ENCODE measurements at places on chromosomes 6 and 20.

GRCh38 chr6:114382406-114382805, 39.6 kb upstream of the HS3ST5 start:
- DNase-seq = no peak

- no peak for DNase-seq
These were observed 3.0 kb downstream of the SMPD2 start for GRCh38 chr6:109443425-109443950.

DNA sequence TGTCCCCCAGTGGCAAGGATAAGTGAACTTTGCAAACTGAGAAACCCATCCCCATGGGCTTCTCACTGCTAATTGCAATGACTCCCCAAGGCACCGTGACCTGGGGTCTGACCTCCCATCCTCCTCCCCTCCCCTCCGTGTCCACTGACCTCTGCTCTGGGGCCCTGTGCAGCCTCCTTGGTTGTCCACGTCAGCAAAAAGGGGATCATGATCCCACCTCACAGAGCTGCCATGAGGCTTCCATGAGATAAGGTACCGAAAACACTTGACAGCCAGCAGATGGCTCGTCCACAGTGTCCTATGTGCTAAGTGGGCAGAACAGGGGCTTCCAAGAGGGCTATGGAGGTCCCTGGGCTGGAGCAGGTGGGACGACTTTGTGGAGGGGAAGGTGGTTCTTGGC, 104.5 kb downstream of the GRM4 start:
- DNase-seq = no peak

DNA sequence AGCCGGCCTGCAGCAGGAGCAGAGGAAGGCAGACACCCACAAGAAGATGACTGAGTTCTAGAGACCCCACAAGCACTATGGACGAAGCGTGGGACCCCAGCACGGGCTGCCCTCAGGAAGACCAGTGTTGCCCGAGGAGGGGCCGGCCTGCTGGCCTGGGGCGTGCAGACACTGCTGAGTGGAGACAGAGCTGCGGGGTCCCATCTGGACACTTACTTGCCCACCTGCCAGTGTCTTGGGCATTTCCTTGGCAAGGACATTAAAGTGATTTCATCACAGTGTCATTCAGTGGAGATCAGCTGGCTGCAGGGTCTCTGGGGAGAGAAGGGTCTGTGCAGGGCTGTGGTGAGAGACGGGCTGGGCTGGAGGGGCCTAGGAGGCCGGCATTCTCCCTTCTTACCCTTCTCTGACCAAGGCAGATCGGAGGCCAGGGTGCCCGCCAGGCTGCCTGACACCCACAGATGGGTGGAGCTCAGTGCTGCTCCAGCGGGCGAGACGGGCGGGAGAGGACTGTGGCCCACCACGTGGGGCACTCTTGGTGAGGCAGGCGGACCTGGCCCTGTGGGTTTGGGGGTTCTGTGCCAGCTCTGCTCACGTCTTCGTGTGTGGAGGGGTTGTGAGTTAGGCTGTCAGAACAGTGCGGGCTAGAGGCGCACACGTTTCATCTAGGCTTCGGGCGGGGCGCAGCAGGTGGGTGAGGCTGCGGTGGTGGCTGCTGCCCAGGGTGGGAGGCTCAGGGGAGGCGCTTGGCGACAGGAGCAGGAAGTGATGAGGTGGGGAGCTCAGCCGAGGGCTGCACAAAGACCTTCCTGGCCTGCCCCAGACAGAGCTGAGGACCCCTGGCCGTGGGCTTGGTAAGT, at the start of gene LIME1:
LIME1 (plus strand) TSS at position 806 of the 860 bp plus-strand sequence. CDS start 886 bp downstream, outside the sequence.
- no peak for DNase-seq

DNA sequence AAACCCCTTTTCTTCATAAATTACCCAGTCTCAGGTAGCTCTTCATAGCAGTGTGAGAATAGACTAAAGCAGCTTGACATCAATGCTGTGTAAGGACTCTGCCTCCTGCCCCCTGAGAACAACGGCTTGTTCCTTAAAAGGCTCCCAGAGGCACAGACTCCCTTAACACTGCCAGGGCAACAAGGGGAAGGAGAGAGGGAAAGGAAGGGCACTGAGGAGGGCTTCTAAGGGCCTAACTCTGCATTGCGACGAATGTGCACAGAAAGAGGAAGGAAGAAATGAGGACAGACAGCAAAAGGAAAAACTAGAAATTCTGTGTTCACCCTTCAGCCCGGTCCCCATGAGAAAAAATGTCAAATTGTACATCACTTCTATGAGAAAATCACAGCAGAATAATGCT, 74.0 kb downstream of the AGPAT4 start:
- DNase-seq = no peak

- no peak for DNase-seq
These were observed 1006.8 kb upstream of the MANEA start for GRCh38 chr6:94570581-94570980.

DNA sequence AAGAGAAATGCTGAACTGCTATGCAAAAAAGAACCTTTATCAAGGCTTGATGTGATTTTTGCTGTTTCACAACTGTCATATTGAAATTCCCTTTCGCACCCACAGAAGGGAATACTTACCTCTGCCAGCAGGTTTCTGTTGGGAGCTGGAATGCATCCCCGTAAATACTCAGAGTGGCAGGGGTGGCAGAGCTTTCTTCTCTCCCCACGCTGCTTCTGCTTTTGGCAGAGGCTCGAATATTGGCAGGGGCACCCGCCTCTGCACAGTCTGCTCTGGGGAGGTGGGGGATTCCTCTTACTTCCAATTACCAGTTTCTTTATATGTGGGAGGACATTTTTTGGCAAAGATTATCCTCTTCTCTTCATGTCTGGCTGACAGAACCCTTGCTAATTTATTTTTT, 28.4 kb downstream of the TMEM200A start:
- DNase-seq = no peak
